ENCODE measurements at places on chromosomes 11 and 22. TPM values are rescaled to one million over a fixed set of nuclear protein-coding genes. Genes with fewer than 3 reads are reported as not detected.

The PRR33 gene
- not detected for total RNA-seq

The HTR3A gene
- not detected for total RNA-seq

The WBP2NL gene
- not detected for total RNA-seq

The CACNA1I gene
- 0.05 TPM for total RNA-seq

The CHORDC1 gene
- 83.5 TPM for total RNA-seq

The GATD1 gene
- total RNA-seq, result 47.9 TPM

The ZMAT5 gene
- 20.1 TPM for total RNA-seq

The PARVB gene
- total RNA-seq, result 37.1 TPM

Measured in A549 treated with DMSO at 1 μM for 4 hours (cell line).